ENCODE measurements at places on chromosomes 1 and 21.

GRCh38 chr21:37561506-37561905, 194.9 kb downstream of the DYRK1A start:
- DNase-seq, result no peak

DNA sequence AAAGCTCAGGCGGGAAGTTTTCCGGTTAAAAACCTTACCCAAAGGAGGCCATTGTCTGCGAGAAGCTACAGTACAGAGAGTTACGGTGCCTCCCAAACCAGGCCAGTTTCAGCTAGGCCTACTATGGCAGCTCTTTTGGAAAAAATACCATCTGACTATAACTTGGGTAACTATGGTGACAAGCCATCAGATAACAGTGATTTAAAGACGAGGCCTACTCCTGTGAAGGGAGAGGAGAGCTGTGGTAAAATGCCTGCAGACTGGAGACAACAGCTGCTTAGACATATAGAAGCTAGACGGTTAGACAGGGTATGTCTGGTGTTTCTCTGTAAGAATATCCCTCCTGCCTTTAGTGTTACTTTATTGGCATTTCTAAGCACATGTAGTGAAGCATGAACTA, 165.9 kb downstream of the LRRC40 start:
- no peak for DNase-seq

DNA sequence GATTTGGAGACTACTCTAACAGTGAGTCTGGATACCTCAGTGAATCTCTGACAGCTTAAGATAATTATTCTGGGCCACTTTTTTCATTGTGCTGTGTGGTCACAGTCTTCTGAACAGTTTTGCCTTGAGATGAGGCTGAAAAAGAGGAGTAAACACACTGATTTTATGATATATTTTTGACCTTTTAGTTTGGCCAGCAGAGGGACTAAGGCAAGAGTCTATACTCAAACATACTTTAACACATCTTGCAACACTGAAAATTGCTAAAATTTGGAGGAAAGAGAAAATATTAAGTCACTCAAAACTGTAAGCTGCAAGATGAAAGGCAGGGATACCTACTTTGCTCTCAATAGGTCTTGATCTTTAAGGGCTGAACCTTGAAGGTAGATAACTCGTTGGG, 182.7 kb downstream of the KCNT2 start:
- no peak for DNase-seq

DNA sequence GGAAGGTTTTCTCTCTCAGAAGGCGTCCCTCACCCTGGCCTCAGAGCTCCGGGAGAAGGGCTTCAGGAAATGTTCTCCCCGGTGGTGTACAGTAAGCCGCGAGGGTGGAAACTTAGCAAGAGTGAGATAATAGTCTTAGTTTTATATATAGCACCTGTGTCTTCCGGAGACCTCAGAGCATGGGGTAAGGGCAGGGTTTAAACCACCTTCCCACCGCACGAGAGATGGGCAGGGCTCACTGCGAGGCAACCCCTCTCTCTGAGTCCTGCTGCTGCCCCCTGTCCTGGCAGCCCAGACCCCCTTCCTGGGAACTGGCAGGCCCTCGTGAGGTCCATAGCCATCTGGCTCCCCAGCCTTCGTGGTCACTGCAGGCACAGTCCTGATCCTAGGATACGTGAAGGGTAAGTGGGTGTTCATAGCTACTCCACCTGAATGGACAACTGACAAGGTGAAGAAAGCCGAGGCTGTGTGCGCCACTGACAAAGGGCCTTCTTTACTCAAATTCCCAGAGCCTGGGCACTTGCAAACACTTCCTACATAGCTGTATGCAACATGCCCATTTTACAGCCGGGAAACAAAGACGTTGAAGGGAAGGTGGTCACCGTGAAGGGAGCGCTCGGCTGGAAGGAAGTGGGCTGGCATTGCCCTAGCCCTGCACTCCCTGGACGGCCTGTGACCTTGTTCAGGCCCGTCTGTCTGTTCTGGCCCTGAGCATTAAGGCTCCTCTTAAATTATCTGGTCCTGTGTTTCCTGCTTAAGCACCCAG, 26.9 kb downstream of the ITPKB start:
- DNase-seq, result no peak

Measured in common myeloid progenitor, CD34-positive (primary cell).